Activated naive CD4-positive, alpha-beta T cell treated with anti-CD3 and anti-CD28 coated beads for 36 hours (primary cell): ENCODE measurements at places on chromosomes 12 and 14. TPM values are rescaled to one million over a fixed set of nuclear protein-coding genes. Genes with fewer than 3 reads are reported as not detected.

The PRB2 gene
- total RNA-seq: not detected

- H3K27me3 ChIP-seq: no peaks in the 10 kb centered on the region
- no peak overlapping the region for H3K27ac ChIP-seq
- H3K4me1 ChIP-seq: no peaks in the 10 kb centered on the region
Measured at GRCh38 chr12:97848051-97848450, 385.4 kb downstream of the RMST start.

- no peaks in the 10 kb centered on the region for H3K27me3 ChIP-seq
- DNase-seq: peak; percentile 35
- H3K4me3 ChIP-seq: peak overlapping the region; percentile 56
- no peaks in the 10 kb centered on the region for H3K36me3 ChIP-seq
Measured at GRCh38 chr12:52032446-52032803, 18.8 kb upstream of the NR4A1 start.

- no peak overlapping the region for H3K4me3 ChIP-seq
- H3K4me1 ChIP-seq: no peaks in the 10 kb centered on the region
- no peaks in the 10 kb centered on the region for H3K36me3 ChIP-seq
- H3K27me3 ChIP-seq: peaks cover 16% of the 10 kb centered on the region
Measured at GRCh38 chr12:64053117-64053516, 169.0 kb downstream of the KICS2 start.

DNA sequence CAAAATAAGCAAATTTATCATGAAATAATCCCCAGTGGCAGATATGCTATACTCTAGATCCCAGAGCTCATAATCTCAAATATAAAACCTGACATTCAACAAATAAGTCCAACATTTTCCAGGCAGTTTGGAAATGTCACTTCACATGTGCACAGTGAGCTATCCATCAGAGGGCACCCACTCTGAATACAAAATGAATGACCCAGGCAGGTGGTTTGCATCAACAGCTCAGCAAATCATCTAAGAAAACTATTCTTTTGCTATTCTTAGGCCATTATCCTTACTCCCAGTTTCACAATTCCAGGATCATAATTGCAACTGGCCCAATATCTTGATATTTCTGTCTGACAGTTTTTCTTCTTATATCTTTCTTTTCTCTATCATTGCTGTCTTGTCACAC, 38.5 kb downstream of the TRIM9 start:
- DNase-seq: no peak
- H3K36me3 ChIP-seq: no peaks in the 10 kb centered on the region
- no peaks in the 10 kb centered on the region for H3K27me3 ChIP-seq
- no peaks in the 10 kb centered on the region for H3K4me1 ChIP-seq

- no peak overlapping the region for H3K4me3 ChIP-seq
- no peaks in the 10 kb centered on the region for H3K4me1 ChIP-seq
- DNase-seq: no peak
- no peaks in the 10 kb centered on the region for H3K27me3 ChIP-seq
- H3K27ac ChIP-seq: no peak overlapping the region
Measured at GRCh38 chr12:80589077-80589476, 118.4 kb upstream of the MYF6 start.

GRCh38 chr12:121048442-121048841, 9.4 kb upstream of the OASL start:
- peaks cover 4% of the 10 kb centered on the region for H3K27me3 ChIP-seq
- peaks cover 6% of the 10 kb centered on the region for H3K4me1 ChIP-seq
- no peaks in the 10 kb centered on the region for H3K36me3 ChIP-seq
- DNase-seq: no peak

DNA sequence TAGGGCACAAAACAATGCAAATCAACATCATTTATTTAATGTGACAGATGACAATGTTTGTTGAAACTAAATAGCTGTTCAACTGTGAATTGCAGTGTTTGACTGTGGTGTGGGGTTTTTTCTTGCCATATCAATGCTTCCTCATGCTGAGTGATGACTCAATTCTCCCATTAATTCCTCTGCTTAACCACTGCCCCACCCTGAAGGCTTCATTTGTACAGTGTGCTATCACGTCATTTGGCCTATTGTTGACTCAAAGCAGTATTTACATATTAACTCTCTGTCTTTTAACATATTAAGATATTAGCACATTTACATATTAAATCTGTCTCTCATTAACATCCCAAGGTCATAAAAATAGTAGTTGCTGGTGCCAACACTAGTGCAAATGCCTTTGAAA, 164.8 kb upstream of the NRXN3 start:
- H3K4me3 ChIP-seq: no peak overlapping the region
- H3K27ac ChIP-seq: no peak overlapping the region
- no peaks in the 10 kb centered on the region for H3K4me1 ChIP-seq
- no peaks in the 10 kb centered on the region for H3K27me3 ChIP-seq
- no peak for DNase-seq
- H3K36me3 ChIP-seq: peaks cover 1% of the 10 kb centered on the region

- no peak for DNase-seq
- H3K4me1 ChIP-seq: peaks cover 7% of the 10 kb centered on the region
- no peak overlapping the region for H3K27ac ChIP-seq
- H3K27me3 ChIP-seq: no peaks in the 10 kb centered on the region
Measured at GRCh38 chr12:113857371-113857770, 108.8 kb downstream of the RBM19 start.

- H3K4me1 ChIP-seq: no peaks in the 10 kb centered on the region
- H3K4me3 ChIP-seq: no peak overlapping the region
- no peaks in the 10 kb centered on the region for H3K27me3 ChIP-seq
- no peaks in the 10 kb centered on the region for H3K36me3 ChIP-seq
Measured at GRCh38 chr12:102602521-102602920, 122.2 kb upstream of the IGF1 start.

GRCh38 chr12:121947981-121948380, 29.6 kb downstream of the CFAP251 start:
- no peaks in the 10 kb centered on the region for H3K4me1 ChIP-seq
- DNase-seq: no peak
- H3K27me3 ChIP-seq: no peaks in the 10 kb centered on the region
- H3K36me3 ChIP-seq: no peaks in the 10 kb centered on the region
- H3K4me3 ChIP-seq: no peak overlapping the region
